Activated naive CD4-positive, alpha-beta T cell treated with anti-CD3 and anti-CD28 coated beads for 36 hours (primary cell): ENCODE measurements at places on chromosomes 12 and 14.

GRCh38 chr14:37048666-37049071 lies 123.7 kb downstream of the SLC25A21 start:
- no peak for DNase-seq

- DNase-seq = no peak
These were observed 235.6 kb upstream of the RPL10L start for GRCh38 chr14:46887144-46887543.

GRCh38 chr14:104972301-104973134 lies 5.7 kb downstream of the AHNAK2 start:
- DNase-seq = no peak

GRCh38 chr12:16610743-16611142 lies 4.8 kb upstream of the LMO3 start:
- DNase-seq = no peak

- DNase-seq = no peak
These were observed 8.6 kb upstream of the RPH3A start for GRCh38 chr12:112782943-112783342.

DNA sequence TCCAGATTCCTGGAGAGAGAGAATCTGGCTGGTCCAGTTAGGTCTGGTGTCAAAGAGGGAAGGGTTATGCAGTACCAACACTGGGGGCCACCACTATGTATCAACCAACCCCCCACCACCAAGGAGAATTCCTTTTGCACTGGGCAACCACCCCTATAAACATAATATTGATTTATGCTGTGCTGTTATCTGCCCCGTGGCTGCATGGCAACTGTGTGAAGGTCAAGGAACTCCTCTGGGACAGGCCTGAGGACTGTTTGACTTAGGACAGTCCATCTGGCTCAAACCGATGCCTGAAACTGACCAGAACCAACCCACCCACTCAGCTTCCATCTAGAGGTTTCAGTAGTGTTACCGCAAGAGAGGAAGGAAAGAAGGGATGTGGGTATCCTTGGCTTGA lies 20.5 kb downstream of the PLEKHH1 start:
- no peak for DNase-seq

- peak; percentile 100 for DNase-seq
These were observed 18.6 kb downstream of the CHD8 start for GRCh38 chr14:21437063-21437901.

GRCh38 chr12:30961030-30961429 lies 34.5 kb downstream of the TSPAN11 start:
- no peak for DNase-seq

DNA sequence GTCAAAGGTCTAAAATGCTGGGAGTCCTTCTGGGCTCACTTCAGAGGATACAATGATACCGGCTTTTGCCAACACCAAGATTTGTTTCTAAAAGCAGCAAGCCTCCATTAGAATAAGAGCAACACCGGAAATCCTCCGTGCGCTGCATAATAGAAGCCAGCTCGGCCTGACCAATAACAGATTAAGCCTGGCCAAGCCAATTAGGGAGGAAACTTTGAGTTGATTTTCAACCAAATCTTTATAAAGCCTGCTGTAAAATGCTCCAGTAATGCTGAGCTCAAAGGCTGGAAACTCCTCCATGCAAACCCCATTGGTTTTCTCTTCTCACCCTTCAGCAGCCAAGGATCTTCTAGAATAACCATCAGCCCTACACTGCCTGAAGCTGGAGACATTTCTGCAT lies 150.1 kb downstream of the NTF3 start:
- no peak for DNase-seq

GRCh38 chr14:87864356-87865270 lies 128.4 kb downstream of the GALC start:
- no peak for DNase-seq

GRCh38 chr14:52063052-52063462 lies 5.8 kb downstream of the NID2 start:
- no peak for DNase-seq

- no peak for DNase-seq
These were observed 34.9 kb downstream of the CACNA2D4 start for GRCh38 chr12:1883513-1883912.

DNA sequence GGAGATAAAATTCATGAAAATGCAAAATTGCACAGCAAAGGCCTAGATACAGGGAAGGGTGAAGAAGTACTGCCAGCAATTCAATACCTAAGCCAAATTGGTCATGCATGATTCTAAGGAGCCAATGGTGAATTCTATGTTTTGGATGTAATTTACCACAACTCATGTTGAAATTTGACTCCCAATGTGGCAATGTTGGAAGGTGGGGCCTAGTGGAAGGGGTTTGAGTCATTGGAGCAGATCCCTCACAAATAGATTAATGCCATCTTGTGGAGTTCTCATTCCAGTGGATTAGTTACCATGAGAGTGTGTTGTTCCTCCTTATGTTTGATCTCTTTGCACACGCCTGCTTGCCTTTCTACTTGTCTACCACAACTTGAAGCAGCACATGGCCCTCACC lies 194.0 kb upstream of the ALG10 start:
- DNase-seq = no peak

DNA sequence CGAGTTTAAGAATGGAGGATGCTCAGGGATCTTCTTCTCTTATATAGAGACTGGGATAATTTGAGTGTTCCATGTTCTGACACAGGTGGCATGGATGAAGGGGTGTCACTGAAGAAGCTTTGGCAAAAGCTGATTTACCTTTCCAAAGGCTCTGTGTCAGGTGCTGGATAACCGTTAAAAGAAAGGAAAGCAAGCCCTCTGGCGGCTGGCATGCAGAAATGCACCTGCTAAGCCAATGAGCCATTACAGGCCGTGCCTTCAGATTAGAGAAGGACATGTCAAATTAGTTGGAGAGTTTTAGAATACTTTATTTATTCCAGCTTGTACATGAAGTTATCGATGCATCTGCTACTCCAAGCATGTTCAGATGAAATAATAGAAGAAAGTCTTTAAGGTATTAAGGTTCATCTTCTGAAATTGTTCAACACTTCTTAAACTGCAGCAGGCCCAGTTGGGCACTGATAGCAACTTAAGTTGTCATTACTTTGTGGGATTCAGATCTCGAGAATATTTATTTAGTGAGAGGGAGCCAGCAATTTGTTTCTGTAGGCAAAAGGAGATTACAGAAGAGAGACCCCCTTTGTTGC lies 678.2 kb downstream of the NRXN3 start:
- DNase-seq = peak; percentile 38

GRCh38 chr14:32259368-32260013 lies 56.4 kb upstream of the RNU6-8 start:
- DNase-seq = peak; percentile 28

- no peak for DNase-seq
These were observed 4.6 kb downstream of the SNRPF start for GRCh38 chr12:95863337-95863736.

DNA sequence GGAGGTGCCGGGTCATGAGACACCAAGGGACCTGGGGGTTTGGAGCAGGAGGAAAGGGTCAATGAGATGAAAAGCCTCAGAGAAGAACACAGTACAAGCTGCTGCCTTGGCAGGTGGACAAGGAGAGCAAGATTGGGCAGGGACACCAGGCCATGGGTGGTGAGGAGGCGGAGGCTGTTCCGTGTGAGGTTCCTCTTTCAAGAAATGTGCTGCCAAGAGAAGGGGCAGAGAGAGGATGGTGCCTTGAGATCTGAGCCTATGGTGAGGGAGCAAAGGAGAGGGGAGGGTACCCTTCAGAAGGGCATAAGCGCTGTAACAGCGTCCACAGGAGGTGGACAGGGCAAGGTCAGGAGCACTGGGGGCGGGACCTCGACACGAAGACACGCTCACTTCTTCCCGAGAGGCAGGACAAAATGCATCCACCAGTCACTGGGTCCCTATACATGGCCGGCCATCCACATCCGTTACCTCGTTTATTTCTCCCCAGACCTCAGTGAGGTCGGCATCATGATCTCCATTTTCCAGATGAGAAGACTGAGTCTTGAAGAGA lies 100.2 kb downstream of the B4GALNT3 start:
- DNase-seq = no peak

DNA sequence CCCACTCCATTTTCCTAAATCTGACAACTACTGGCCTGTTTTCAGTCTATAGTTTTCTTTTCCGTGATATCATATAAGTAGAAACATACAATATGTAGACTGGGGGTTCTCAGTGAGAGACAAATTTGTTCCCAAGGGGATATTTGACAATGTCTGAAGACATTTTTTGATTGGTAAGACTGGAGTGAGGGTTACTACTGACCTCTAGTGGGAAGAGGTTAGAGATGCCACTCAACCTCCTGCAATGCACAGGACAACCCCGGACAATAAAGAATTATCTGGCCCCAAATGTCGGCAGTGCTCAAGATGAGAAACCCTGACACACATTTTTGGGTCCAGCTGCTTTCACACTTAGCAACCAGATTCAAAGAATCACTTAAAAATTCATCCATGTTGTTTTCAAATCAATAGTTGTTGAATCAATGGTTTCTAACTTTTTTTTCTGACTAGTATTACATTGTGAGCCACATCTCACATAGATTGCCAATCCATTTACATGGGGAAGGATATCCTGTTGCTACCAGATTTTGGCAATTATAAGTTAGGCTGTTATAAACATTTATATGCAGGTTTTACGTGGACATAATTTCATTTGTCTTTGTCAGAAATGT lies 307.1 kb downstream of the RPL10L start:
- DNase-seq = no peak

GRCh38 chr14:33551963-33552362 lies 398.9 kb downstream of the EGLN3 start:
- DNase-seq = no peak

DNA sequence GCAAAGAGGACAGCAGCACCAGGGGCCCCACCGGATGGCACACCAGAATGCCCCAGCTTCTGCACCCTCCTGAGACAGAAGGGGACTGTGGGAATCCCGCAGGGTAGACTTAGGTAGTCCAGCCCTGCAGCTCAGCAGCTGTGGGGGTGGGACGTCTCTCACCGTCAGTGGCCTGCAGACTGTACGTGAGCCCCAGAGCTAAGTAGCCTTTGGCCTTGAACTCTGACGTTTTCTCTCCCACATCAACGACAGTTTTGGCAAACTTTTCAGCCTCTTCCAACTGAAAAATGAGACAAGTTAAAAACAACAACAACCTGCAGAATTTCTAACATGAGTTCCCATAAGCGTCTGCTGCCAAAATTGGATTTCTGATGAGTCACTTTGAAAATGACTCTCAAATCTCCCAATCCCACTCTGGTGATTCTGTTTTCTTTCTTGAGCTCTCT lies 161.4 kb downstream of the TTC7B start:
- no peak for DNase-seq

- no peak for DNase-seq
These were observed 392.3 kb downstream of the PAWR start for GRCh38 chr12:79298506-79298905.

GRCh38 chr12:29145372-29146170 lies 3.5 kb upstream of the FAR2 start:
- no peak for DNase-seq

GRCh38 chr12:108643941-108644810 lies 10.5 kb upstream of the SELPLG start:
- no peak for DNase-seq

DNA sequence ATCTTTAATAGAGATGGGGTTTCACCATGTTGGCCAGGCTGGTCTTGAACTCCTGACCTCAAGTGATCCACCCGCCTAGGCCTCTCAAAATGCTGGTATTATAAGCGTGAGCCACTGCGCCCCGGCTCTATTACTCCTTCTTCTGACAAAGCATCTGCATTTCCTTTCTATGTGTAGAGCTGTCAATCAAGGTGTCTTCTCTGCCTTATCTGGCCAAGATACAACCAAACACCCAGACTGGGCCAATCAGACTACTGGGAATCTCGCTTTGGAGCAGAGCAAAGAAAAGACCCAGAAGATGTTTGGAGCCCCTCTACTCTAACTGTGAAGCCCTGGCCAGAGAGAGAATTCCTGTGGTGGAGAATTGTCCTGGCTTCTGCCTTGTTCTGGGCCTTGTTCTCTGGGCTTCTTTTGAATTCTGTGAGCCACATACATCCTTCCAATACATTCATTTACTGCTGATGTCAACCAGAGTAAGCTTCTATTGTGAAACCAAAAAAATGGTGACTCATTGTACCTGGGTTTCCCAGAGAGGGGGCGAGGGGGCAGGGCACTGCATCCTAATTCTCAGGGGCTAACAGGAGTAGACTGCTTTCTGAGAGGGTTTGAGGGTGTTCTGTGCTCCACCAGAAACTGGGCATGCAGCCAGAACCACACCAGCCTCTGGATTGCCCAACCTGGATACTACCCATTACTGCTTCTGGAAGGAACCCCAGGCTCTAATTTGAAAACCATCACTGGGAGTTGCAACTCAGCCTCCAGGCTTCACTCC lies 18.8 kb upstream of the FLVCR2 start:
- peak; percentile 86 for DNase-seq

GRCh38 chr12:1728824-1729223 lies 38.0 kb downstream of the ADIPOR2 start:
- DNase-seq = no peak

DNA sequence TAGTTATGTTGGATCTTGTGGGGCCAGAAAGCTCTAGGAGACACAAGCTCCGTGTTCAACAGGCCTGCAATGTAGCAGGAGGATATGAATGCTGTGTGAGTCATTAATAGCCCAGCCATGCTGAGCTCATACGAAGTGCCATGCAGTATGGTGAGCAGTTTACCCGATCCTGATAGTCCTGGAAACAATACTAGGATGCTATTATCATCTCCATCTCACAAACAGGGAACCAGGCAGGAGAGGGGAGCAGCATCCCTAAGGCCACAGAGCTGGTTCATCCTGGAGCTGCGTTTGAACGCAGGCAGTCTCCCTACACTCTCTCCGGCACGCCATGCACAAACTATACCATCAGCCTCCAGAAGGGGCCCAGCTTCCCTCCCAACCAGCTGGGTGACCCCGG lies 20.5 kb downstream of the TTC7B start:
- no peak for DNase-seq
